ENCODE measurements at places on chromosomes 4 and X.

DNA sequence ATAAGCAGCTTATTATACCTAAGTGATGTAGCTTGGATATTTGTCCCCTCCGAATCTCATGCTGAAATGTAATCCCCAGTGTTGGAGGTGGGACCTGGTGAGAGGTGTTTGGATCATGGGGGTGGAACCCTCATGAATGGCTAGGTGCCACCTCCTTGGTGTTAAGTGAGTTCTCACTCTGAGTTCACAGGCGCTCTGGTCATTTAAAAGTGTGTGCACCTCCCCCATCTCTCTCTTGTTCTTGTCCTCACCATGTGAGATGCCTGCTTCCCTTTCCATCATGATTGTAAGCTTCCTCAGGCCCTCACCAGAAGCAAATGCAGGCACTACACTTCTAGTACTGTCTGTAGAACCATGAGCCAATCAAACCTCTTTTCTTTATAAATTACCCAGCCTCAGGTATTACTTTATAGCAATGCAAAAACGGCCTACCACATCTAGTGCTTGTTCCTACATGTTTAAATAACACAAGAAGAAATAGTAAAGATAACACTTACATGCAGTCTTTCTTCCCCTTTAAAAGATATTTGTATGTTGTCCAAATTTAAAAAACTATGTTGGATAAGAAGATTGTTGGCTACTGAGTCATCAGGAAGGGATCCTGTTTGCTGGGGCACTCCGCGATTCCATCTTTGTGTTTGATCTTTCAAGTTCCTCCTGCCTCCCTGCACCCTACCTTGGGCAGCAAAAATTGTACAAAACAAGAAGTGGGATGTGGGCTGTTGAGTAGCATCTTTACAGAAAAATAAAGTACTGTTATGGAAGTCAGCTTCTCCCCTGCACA, 29.7 kb downstream of the PPP1R2C start:
- no peak for DNase-seq

- no peak for DNase-seq
Observed at GRCh38 chr4:108427946-108428485, 192.4 kb upstream of the RPL34 start.

DNA sequence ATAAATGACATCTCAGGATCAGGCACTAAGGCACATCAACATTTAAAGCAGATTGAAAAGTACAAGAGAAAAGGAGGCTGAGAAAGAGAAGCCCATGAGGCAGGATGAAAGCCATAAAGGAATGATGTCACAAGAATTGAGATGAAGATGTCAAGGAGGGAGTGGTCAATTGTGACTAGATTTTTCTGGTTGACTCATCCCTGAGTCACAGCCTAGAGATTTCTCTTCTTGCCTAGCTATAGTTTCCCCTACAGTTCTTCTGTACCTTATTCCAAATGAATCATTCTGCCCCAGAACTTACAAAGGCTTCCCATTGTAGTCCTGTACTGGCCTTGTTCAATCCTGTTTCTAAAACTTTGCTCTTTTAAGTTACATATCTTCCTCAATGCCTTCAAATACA, 3.4 kb upstream of the USP53 start:
- no peak for DNase-seq

DNA sequence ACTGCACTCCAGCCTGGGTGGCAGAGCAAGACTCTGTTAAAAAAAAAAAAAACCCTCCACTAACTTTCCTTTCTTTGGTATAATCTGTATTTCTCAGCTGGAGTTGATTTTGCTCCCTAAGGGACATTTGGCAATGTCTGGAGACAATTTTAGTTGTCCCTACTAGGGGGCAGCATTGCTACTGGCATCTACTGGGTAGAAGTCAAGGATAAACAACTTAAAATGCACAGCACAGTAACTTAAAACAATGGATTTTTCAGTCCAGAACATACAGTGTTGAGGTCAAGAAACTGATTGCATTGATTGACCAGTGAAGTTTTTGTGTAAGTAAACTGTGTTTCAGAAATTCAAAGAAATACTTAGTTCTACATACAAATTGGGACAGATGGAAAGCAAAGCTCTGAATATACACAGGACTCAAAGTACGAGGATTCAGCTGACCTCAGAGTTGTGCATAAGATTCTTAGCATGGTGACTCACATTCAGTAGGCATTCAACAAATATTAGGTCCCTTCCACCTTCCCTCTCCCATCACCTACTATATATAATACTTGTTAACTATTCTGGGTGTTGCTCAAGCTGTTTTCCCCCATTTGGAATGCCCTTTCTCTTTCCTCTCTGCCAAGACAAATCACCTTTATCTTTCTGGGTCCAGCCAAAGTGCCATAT, 8.8 kb downstream of the DDX53 start:
- DNase-seq: peak; percentile 18

DNA sequence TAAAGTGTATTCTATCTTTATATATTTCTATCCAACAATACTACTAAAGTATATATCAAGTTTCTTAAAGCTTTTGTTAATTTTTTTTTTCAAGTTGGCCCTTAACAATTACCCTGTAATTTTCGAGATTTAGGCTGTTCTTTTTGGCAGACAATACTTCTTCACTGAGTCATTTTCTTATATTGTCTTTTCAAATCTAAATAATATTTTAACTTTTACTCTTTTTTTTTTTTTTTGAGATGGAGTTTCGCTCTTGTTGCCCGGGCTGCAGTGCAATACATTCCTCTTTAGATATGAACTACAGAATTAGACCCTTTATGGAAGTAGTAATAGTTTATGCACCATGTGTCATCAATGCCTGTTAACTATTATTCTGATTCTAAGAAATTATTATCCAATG, 120.7 kb downstream of the GLRA3 start:
- no peak for DNase-seq

DNA sequence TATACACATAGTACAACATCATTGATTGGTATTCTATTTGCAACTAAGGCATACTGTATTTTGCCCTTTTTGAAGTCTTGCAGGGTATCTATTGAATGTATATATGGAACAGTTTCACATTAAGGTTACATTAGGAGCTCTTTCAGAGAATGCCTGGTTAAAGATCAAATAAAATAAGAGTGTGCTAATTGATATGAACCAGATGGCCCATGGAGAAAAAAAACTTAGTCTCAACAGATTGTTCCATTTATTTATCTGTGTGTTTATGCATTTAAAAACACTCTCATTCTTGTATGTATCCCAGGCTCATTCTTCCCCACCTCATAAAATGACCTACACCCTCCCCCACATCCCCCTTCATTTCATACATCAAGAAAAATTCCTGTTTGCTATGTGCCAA, 35.2 kb upstream of the GRIA2 start:
- DNase-seq: no peak

- DNase-seq: no peak
Observed at GRCh38 chr4:174387143-174387542, 103.4 kb downstream of the CEP44 start.
